ENCODE measurements at places on chromosomes 13 and 19.

- no peak for DNase-seq
Measured at GRCh38 chr13:102571075-102571474, 25.7 kb upstream of the TPP2 start.

DNA sequence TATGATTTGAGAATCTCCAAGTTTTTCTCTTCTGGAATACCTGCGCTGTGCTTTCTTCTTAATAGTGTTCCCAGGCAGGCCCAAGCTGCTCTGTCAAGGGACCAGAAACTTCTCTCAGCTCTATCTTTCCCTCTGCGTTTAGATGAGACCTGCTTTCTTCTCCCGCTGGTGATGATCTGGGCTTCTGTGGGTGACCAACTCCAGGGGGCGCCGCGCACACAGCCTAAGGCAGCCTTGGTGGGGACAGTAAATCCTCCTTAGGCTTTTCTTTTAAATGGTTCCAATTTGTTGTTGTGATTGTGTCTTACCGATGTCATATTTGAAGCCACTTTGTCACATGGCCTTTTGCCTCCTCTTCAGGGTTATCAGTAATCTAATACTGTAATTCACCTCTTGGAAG is 439.4 kb upstream of the KLF12 start:
- DNase-seq, result peak; percentile 7

- DNase-seq, result no peak
Measured at GRCh38 chr13:103243495-103243894, 177.3 kb upstream of the SLC10A2 start.

GRCh38 chr13:42140494-42140893 is 92.0 kb downstream of the DGKH start:
- no peak for DNase-seq

- no peak for DNase-seq
Measured at GRCh38 chr19:55071129-55071502, 4.6 kb upstream of the EPS8L1 start.

DNA sequence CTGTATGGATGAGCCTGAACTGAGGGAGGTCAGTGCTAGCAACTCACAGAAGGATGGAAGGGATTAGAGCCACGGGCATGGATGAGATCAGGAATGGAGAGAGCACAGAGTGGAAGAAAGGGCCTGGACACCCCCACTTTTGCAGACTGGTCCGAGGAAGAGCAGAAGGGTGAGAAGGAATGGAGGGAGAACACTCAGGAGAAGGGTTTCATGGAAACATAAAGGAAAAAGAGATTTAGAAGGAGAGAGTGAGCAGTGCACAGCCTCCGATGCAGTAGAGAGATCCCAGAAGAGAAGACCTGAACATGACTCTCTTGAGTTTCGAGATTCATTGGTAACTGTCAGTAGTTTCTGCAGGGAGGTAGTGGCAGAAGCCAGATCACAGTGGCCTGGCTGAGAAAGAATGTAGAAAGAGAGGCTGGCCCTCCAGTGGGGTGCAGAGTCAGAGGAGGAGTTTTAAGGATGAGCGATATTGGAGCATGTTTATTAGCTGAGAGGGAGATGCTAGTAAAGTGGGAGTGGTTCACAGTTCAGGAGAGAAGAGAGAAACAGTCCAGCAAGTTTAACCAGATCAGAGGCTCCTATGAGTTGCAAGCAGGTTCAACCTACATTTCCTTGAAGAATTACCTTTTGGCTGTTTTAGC is 108.9 kb downstream of the ZAR1L start:
- no peak for DNase-seq

- DNase-seq, result no peak
Measured at GRCh38 chr13:21576426-21576825, 27.5 kb downstream of the MICU2 start.

GRCh38 chr19:29260477-29261317 is 47.7 kb upstream of the UQCRFS1 start:
- no peak for DNase-seq

DNA sequence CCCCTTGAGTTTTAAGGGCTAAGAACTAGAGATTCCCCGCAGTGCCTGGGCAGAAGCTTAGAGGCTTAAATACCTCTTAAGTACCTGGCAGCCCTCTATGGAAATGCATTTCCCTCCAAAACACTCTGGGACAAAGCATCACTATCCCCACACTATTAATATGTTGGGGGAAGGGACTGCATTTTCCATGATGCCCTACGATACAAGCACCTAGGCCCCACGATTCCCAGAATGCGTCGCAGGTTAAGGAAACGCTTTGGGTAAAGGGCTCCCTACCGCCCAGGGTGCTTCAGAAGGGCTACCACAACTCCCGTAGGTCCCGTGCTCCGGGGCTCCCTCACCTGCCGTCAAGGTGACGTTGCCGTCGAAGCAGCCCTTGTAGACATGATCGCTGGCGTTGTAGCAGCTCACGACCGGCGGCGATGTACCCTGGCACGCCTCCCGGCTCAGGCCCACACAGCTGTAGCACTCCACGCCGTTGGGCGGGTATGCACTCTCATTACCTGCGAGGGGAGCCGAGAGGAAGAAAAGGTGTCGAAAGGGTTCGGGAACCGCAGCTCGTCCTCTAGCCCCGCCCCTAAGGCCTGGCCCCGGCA is 2.5 kb downstream of the LYPD3 start:
- DNase-seq, result no peak

GRCh38 chr13:39254601-39255000 is 216.3 kb downstream of the NHLRC3 start:
- DNase-seq, result no peak

- no peak for DNase-seq
Measured at GRCh38 chr19:48310227-48310626, 15.1 kb upstream of the EMP3 start.

DNA sequence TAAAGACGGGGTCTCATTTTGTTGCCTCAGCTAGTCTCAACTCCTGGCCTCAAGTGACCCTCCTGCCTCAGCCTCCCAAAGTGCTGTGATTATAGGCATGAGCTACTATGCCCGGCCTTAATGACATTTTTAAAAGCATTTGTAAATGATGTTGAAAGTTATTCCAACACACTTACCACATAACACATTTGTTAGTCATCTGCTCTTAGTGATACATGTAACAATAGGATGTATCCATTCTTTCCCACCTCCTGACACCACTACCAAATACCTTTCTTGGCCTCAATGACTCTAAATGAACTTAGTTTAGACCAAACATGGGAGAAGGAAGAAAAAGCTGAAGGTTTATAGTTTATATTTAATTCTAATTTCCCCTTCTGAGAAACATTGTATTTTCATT is 59.8 kb upstream of the MEDAG start:
- no peak for DNase-seq

DNA sequence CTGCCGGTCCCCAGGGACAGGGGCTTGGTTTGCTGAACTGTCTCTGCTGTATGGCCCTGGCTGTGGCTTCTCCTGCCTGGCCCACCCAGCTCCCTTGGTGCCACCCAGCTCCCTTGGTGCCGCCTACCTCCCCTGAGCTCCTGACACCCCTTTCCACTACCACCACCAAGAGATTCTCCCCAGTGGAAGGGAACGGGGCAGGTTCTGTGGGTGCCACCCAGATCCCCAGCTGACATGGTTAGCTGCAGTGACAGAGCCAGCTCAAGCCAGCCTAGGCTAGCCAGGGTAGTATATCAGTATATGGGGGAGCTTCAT is 28.5 kb upstream of the POP4 start:
- DNase-seq, result no peak

GRCh38 chr13:107838588-107839161 is 376.7 kb downstream of the LIG4 start:
- no peak for DNase-seq

DNA sequence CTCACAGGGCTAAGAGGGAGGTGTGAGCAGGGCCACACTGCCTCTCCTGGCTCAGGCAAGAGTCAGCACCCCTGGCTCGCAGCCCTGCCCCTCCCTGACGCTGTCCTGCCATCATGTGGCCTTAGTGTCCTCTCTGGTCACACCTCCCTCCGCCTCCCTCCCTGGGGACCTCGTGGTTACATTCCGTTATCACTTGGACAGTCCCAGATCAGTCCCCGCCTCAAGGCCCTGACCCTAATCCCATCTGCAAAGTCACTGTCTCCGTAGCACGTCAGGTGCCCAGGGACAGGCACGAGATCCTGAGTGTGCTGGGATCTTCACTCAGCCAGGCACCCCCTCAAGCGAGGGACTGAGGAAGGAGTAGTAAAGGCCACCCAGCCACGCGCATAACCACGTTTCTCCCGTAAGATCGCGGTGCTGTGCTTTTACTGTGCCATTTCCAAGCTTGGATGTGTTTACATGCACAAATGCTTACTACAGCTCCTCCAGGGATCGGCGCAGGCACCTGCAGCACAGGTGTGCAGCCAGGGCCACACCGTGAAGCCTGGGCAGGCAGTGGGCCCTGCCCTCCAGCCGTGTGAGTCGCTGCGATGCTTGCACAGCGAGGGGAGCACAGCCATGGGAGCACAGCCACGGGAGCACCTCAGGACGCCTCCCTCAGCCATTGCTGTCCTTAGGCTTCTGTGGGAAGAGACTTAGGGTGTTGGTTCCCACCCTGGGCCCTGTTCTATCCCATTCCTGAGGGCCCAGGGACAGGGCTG is 10.7 kb upstream of the TMEM255B start:
- DNase-seq, result no peak

DNA sequence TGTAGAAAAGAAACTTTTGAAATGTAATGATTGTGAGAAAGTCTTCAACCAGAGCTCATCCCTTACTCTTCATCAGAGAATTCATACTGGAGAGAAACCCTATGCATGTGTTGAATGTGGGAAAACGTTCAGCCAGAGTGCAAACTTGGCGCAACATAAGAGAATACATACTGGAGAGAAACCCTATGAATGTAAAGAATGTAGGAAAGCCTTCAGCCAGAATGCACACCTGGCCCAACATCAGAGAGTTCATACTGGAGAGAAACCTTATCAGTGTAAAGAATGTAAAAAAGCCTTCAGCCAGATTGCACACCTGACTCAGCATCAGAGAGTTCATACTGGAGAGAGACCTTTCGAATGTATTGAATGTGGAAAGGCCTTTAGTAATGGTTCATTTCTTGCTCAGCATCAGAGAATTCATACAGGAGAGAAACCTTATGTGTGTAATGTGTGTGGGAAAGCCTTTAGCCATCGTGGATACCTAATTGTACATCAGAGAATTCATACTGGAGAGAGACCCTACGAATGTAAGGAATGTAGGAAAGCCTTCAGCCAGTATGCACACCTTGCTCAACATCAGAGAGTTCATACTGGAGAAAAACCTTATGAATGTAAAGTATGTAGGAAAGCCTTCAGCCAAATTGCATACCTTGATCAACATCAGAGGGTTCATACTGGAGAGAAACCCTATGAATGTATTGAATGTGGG is 19.3 kb downstream of the ZNF583 start:
- DNase-seq, result no peak

GRCh38 chr13:87684850-87685742 is 13.9 kb downstream of the SLITRK5 start:
- no peak for DNase-seq

DNA sequence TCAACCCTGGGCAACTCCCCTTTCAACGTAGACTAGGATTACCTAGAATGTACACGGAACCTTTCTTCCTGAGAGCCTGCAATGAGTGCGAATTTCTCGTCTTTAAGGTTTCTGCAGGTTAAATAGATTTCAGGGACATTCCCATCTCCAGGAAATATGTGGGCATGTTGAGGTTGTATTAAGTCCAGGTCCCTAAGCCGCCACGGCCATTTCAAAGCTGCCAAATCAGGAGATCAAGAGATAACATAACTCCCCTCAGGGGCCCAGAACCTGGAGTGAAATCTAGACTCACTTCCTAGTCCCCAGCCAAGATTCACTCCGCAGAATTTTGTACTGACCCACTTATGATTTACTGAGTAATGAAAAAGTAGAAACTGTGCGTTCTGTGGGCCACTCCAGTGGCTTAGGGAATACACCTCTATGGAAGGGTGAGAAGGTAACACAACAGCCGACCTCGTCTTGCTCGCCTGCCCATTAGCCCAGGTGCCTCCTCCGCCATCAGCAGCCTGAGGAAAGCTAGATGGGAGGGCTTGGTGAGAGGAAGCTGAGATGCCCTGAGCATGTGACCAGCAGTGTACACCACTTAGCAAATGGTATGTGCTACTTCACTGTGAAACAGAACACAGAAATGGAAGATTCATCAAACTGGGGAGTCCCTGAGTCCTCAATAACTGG is 98.5 kb upstream of the SOX1 start:
- DNase-seq, result no peak

DNA sequence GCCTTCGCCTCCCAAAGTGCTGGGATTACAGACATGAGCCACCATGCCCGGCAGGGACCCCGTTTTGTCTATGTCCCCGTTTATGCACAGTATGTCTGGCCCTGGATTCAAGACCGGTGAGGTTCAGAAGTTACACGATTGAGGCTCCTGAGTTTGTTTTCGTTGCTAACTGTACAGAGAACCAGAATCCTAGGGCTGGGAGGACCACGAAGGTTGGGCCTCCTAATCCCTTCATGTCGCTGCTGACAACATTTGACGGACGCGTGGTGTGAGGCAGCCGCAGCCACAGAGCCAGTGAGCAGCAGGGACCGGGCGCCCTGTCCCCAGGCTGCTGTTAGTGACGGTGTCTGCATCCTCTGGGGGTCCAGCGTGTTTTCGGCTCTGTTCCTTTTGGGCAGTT is 91.4 kb downstream of the ATP11A start:
- DNase-seq, result no peak

DNA sequence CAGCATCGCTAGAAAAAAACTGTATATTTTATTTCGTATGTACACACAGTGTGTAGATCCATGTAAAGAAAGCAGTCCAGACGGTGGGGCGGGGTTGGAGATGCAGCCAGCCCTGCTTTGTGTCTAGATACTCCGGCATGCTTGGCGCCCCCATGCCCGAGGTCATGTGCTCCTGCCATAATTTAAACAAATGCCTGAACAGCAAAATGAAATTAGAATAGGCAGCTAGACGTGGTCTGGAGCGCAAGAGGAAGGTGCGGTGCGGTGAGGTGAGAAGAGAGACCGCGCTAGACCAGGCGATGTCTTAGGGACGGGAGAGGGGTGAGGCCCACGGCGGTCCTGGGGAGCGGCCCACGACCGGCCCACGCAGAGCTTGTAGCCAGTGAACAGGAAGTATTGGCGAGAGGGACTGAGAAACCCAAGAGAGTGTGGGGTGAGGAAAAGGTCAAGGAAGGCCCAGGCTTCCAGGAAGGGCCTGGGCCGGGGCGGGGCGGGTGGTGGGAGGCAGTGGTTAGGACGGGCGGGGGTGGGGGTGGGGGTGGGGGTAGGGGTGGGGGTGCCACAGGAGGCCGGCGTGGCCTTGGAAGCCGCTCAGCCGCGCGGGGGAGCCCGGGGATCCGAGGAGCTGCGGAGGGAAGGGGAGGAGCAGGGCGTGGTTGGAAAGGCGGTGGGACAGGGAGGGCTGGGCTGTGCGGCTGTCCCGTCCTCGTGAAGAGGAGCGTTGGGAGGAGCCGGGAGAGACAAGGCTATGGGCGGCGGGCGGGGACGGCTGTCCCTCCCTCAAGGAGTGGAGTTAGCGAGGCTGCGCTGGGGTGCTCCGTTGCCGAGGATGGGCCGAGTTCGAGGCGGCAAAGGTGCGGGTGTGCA is 254.7 kb upstream of the SGCG start:
- DNase-seq, result no peak

Measured in stimulated activated CD4-positive, alpha-beta T cell treated with anti-CD3 and anti-CD28 coated beads, TNF-alpha, amount 100 ng/mL, for 24 hours (primary cell).